ENCODE measurements at places on chromosomes 2 and 18.

GRCh38 chr2:218123986-218124385 lies 1.8 kb upstream of the CXCR2 start:
- no peak for DNase-seq

DNA sequence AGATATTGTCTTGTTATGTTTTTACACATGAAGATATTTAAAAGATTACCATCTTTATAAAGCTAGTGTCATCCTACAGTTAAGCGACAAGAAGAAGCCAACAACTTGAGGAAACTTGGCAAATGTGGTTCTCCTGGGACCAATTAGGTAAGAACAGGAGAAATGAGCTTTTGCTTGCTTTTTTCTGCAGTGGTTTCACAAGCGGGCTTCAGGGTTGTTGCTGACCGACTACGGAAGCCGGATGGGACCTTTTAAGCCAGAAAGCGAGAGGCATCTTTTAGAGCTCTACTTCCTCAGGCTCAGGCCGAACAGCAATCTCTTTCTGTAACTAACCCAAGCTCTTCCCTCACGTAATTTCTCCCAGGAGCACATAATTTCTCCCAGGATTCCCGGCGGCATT lies 256.5 kb downstream of the CNTNAP5 start:
- DNase-seq = no peak

- no peak for DNase-seq
Observed at GRCh38 chr2:215917953-215918620, 95.3 kb downstream of the MREG start.

DNA sequence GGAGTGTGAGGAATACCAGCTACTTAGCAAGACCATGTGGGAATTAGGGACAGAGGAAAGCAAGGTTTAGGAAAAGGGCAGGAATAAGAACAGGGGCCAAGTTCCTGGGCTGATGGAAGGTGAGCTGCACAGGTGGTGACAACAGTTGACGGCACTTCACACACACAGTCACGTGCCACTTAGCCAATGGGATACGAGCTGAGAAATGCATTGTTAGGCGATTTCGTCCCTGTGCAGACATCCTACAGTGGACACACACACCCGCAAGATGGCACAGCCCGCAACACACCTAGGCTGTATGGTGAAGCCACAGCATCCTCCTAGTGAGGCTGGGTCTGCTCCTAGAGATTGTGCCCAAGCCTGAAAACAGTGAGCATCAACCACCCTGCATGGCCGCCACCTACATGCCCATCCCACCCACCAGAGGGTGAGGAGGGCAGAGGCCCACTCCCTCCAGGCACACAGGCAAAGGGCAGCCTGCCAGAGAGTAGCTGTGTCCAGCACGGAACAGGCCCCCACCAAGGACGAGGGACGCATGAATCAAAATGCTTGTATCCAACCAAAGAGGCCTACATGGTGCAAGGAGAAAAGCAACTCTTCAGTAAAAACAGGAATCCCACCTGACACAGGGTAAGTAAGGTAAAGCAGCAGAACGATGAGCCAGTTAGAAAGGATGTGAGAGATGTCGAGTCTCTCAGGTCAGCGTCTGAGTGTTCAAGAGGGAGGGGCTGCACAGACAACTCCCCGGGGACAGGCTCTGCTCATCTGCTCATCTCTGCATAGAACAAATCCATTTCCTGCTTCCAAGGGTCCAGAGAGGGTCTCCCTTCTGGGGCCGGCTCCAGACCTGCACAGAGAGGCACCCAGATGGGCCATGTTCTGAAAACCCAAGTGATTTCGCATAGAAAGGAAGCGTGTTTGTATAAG lies 51.3 kb downstream of the ZNF516 start:
- no peak for DNase-seq

DNA sequence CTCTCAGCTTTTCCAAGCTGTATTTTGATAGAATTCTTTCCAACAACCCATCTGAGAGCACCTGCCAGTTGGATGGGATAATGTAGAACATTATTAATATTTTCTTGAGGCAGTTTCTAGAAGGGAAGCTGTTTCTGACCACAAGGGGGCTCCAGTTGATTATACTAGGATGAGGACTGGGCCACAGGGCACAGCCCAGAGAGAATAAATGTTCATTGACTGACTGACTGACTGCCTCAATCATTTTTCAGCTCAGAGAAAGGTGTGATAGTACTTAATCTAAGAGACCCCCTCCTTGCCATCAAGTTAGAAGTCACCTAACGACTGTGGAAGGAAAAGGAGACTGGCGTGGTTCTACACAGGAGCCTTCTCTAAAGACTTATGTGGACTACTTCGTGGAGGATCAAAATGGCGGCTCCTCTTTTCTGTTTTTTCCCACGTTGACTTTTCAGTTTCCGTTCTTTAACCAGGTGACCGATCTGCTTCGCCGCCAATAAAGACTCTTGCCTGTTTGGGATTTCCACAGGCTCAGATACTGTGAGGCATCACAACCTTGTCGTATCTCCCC lies 31.9 kb upstream of the CREG2 start:
- DNase-seq = peak; percentile 58

GRCh38 chr2:19955544-19956422 lies 34.1 kb downstream of the WDR35 start:
- DNase-seq = peak; percentile 34

DNA sequence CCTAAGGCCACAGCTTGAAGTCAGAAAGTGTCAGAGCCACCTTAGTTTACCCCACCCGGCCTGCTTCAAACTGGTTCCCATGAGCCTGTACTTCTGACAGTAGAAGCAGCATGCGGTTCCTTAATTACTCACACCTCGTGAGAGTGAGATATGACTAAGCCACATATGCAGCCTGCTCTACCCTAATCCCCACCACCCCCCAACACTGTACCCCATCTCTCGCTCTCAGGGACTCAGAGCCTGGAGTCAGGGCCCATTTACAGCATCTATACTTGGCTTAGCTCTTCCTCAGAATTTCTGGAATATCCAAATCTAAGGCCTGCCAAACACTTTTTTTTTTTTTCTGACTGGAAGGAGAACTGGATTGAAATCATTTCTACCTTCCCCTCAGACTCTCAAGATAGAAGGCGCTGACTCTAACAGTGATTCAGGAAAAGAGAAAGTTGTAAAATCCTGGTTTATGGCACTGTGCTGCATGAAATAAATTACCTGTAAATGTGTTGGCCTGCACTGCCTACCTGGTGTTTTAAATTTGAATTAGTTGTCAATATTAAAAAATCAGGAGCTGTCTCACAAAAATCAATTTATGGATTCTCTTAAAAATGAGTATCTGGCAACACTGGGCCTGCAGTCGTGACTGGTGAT lies 360.0 kb downstream of the RND3 start:
- no peak for DNase-seq

DNA sequence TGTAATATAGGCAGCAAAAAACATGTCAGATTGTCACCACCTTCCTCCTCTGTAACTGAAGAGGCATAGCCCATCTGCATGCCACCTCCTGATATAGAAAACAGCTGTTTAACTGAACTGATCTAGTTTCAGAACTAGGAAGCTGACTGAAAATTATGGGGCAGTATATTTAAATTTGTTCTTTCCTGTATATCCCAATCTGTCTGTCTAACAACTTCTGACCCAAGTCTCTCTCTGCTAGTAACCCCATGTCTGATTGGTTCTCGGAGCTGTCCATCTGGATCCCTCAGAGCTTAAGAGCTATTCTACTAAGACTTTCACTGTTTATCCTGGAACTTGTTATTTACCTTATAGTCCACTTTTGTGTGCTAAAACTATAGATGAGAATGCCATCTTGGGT lies 68.2 kb upstream of the SLC35G4 start:
- DNase-seq = no peak

GRCh38 chr2:139805441-139805840 lies 1025.3 kb upstream of the NXPH2 start:
- no peak for DNase-seq

GRCh38 chr18:77373730-77374445 lies 124.2 kb downstream of the GALR1 start:
- no peak for DNase-seq

GRCh38 chr2:38233231-38233983 lies 143.7 kb downstream of the ATL2 start:
- no peak for DNase-seq

DNA sequence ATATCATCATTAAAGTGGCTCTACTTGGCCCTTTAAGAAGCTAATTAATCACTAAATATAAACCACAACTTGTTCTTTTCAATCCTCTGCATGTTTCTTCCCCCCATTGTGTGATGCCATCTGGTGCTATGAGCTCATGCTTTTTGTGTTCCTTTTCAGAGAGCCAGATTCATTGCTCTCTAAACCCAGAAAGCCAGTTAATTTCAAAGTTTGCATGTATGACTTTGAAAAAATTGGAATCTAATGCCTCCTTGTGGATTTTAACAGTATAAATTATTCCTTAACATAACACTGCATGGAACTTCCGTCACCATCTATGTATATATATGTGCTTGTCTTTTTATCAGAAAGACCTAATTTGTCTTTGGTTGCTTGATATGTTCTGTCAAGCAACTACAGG lies 31.1 kb downstream of the TMEM178A start:
- DNase-seq = no peak

DNA sequence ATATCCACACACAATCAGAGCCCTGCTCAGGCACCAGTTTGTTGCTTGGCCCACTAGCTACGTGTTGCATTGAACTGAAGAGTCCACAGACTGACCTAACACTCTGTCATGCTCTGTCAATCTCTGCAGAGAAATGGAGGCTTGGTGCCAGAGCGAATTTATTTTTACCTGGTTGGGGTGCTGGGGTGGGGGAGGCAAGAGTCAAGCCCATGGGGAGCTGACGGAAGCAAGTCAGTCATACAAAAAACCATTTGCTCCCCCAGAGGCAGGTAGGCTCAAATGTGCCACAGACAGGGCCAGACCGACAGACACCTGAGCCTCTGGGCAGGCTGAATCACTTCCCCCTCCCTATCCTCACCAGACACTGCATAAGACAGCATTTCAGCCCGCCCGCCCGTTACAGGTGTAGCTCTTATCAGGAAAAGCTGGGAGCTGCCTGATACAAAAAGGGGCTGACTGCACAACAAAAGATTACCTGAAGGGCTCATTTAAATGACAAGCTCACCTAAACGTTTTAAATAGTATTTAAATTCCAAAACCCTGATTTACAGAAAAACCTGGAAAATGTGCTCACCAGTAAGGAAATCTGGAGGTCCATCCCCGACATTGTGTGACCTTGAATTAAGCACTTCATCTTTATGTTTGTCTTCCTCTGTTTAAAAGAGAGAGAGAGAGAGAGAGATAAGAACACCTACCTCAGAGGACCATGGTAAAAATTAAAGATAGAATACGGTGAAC lies 2.1 kb upstream of the PCBP1 start:
- DNase-seq = peak; percentile 34

GRCh38 chr2:163751696-163752095 lies 15.9 kb upstream of the FIGN start:
- no peak for DNase-seq

DNA sequence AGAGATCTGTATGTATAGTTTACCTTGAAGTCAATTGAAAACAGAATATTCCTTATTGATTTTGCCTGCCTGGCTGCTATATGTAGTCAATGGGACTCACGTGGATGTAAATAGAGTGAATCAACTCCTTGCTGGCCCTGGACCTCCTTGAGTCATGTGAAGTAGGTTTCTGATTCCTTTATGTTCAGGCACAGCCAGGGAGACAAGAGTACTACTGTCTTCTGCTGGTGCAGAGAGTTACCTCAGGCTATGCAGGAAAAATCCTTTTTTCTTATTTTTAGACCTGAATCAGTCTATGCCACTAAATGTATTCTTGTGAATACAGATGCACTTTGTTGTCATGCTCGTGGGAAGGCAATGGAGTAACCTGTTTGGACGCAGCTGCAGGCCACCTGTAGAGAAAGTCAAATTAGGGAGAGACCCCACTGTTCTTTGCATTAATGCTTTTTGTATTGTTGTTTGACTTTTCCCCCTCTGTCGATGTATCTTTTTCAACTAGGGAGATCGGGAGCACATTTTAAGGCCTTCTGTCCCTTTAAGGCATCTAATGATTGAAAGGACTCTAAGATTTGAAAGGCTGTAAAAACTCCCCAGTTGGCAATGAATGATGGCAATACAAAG lies 473.9 kb downstream of the ARHGAP15 start:
- no peak for DNase-seq

GRCh38 chr2:228658998-228659397 lies 477.5 kb upstream of the SPHKAP start:
- no peak for DNase-seq

DNA sequence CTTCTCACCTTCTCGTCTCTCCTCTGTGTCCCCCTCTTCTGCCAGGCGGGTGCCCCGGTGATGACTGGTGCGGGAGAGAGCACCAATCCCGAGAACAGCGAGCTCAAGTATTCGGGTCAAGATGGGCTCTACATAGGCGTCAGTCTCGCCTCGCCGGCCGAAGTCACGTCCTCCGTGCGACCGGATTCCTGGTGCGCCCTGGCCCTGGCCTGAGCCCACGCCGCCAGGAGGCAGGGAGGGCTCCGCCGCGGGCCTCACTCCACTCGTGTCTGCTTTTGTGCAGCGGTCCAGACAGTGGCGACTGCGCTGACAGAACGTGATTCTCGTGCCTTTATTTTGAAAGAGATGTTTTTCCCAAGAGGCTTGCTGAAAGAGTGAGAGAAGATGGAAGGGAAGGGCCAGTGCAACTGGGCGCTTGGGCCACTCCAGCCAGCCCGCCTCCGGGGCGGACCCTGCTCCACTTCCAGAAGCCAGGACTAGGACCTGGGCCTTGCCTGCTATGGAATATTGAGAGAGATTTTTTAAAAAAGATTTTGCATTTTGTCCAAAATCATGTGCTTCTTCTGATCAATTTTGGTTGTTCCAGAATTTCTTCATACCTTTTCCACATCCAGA lies 31.3 kb downstream of the GATA6 start:
- DNase-seq = no peak

GRCh38 chr2:96163768-96164429 lies 18.7 kb upstream of the DUSP2 start:
- DNase-seq = peak; percentile 62

DNA sequence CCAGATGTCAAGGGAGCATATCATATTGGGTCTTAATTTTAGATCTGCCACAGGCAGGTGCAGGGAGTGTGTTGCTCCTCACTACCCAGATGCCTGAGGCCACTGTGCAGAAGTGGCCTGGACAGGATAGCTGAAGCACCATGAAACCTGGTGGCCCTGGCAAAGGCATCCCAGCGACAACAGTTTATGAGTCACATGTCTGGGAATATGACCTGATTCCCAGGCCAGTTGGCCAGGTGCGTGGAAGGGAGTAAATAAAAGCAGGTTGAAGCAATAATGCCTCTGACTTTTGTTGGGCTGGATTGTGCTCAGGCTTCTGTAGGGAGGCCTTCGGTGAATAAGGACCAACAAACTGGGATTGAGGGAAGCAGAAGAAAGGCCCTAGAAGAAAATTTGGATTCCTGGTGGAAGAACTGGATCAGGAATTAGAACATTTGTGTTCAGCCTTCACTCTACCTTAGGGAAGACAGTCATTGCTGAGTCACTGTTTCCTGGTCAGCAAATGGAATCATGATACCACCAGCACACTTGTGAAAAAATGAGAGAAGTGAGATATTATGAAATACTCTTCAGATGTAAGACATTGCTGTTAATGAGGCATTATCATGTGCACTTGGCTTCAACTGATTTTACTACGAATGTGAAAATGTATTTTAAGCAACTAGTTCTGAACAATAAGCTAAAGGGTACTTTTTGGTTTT lies 78.4 kb upstream of the ZNF516 start:
- no peak for DNase-seq

GRCh38 chr18:74996055-74996454 lies 212.9 kb downstream of the PTGR3 start:
- peak; percentile 6 for DNase-seq

- DNase-seq = no peak
Observed at GRCh38 chr2:86649119-86649947, 25.7 kb upstream of the RNF103 start.

GRCh38 chr18:37499044-37499443 lies 66.6 kb downstream of the CELF4 start:
- no peak for DNase-seq
